Activated T-helper 1 cell treated with anti-CD3 and anti-CD28 coated beads, Interleukin-12 subunit alpha, Interleukin-12 subunit beta, Interleukin-2, Interleukin-4 antibody, amounts not matched to agents 30 ng/mL and 10 ng/mL and 1 ng/mL, durations not matched to agents 14 hours and 24 hours and 36 hours (primary cell): ENCODE measurements at places on chromosomes 2 and 18. TPM values are rescaled to one million over a fixed set of nuclear protein-coding genes. Genes with fewer than 3 reads are reported as not detected.

- H3K27ac ChIP-seq, result no peak overlapping the region
- H3K36me3 ChIP-seq, result peaks cover 2% of the 10 kb centered on the region
- H3K4me1 ChIP-seq, result peaks cover 4% of the 10 kb centered on the region
- DNase-seq, result no peak
- peaks cover 46% of the 10 kb centered on the region for H3K27me3 ChIP-seq
Observed at GRCh38 chr2:212540341-212540740, 1.7 kb upstream of the ERBB4 start.

DNA sequence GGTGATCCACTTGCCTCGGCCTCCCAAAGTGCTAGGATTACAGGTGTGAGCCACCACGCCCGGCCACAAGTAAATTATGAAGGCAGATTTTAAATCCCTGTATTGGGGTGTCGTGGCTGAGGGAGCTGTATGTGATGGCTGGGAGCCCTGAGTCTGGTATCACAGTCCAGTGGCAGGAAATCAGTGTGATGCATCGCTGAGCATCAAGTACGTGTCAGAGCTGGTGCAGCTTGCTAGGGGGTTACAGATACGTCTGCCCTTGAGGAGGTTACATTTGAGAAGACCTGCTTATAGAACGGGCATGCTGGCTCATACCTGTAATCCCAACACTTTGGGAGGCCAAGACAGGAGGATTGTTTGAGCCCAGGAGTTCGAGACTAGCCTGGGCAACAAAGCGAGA is 4.3 kb downstream of the ENOSF1 start:
- DNase-seq, result no peak
- H3K4me3 ChIP-seq, result no peak overlapping the region

GRCh38 chr2:163690896-163691295 is 44.9 kb downstream of the FIGN start:
- H3K36me3 ChIP-seq, result no peaks in the 10 kb centered on the region
- no peak overlapping the region for H3K4me3 ChIP-seq
- no peak overlapping the region for H3K27ac ChIP-seq
- no peaks in the 10 kb centered on the region for H3K27me3 ChIP-seq

DNA sequence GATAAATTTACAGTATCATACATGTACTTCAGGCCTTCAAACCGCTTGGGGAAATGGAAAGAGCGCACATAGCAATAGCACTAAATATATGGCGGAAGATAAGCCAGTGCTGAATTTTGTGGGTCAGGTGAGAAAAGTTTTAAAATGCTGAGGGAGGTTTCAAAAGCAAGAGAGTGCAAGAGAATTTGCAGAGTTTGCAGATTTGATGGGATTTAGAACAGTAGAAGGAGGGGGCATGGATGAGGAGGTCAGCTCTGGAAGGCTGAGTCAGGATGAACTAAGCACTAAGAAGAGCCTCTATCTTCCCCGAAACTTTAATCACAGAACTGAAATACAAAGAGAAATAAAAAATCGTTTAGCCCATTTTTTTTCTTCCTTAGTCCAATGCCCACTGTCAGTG is 145.9 kb downstream of the DLGAP1 start:
- no peaks in the 10 kb centered on the region for H3K27me3 ChIP-seq
- no peak overlapping the region for H3K4me3 ChIP-seq
- no peaks in the 10 kb centered on the region for H3K4me1 ChIP-seq
- DNase-seq, result no peak
- H3K36me3 ChIP-seq, result no peaks in the 10 kb centered on the region

DNA sequence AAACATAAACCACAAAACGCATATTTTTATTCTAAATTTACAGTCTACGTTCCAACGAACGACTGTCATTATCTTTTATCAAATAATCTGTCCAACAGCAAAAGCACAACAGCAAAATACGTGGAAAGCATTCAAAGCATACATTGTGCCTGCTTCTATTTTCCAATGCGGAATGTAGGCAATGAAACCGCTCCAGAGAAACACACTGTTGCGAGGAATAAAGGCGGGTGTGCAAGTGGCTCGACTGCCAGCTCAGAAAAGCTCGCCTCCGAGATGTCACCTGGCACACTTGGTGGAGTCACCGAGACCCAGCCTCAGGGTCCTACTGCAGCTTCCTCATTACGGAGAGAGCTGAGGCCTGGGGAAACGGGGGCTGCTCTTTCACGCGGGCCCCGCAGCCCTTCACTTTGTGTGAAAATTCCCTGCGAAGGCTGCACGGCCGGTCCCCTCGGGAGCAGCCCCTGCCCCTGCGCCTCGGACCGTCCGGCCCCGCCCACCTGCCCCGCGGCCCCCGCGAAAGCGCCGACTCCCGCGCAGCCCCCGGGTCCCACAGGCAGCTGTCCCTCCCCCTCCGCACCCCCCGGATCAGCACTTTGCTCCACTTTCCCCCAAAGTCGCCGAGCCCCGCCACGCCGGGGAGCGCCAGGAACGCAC is 752 bp downstream of the MGAT4A start:
- peaks cover 84% of the 10 kb centered on the region for H3K4me1 ChIP-seq
- peak overlapping the region; percentile 87 for H3K27ac ChIP-seq
- peaks cover 15% of the 10 kb centered on the region for H3K36me3 ChIP-seq
- H3K4me3 ChIP-seq, result peak overlapping the region; percentile 91
- DNase-seq, result peak; percentile 41
- H3K27me3 ChIP-seq, result no peaks in the 10 kb centered on the region

DNA sequence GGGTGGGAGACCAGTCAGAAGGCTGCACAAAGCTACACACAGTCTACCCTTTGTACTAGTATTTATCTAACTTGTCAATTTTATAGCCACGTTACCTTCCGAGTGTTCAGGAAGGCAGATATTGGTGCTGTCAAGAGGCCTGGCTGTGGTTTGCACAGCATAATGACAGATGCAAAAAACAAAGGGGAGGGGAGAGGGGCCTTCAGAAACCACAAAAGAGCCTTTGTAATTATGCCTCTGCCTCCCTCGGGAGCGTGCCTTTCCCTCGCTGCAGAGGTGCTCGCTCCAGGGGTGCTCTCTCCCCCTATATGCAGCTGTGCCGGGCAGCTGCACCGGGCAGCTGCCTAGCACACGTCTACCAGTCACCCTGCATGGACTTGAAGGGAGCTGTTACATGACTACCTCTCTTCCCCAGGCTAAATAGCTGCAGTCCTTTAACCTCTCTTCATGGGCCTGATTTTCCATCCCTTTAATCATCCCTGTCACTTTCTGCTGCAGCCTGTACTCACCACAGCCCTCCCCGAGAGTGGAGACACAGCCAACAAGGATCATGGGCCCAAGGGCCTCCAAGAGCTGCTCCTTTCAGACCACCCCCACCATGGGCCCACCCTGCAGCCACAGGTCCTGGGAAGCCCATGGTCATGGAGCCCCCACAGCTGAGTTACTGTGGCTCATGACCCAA is 168.4 kb upstream of the PKDCC start:
- no peak overlapping the region for H3K27ac ChIP-seq
- H3K27me3 ChIP-seq, result peaks cover 18% of the 10 kb centered on the region
- DNase-seq, result no peak
- H3K4me1 ChIP-seq, result no peaks in the 10 kb centered on the region
- no peaks in the 10 kb centered on the region for H3K36me3 ChIP-seq

GRCh38 chr2:46170611-46171350 is 126.4 kb upstream of the EPAS1 start:
- no peaks in the 10 kb centered on the region for H3K4me1 ChIP-seq
- no peak for DNase-seq
- no peaks in the 10 kb centered on the region for H3K27me3 ChIP-seq
- no peaks in the 10 kb centered on the region for H3K36me3 ChIP-seq
- H3K27ac ChIP-seq, result no peak overlapping the region

DNA sequence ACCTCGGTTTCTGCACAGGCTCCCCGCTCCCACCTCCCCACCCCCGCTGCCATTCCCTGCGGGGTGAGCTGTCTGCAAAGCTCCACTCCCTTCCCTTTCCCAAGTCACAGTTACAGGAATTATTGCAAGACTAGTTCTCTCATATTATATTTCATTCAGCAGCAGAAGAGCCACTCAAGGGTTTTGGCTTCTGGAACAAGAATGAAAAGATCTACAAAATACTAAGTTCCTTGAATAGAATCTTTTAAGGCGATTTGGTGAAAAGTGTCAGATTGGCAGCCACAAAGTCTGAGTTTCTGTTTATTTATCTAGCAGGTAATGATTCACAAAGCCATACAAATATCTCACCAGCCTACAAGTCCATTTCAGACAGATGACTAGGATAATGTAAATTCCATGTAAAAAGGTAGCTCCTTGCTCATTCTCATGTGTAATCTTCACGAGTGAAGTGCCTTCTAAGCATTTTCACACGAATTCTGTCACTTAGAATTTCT is 221.9 kb upstream of the RBBP8 start:
- no peak overlapping the region for H3K27ac ChIP-seq
- no peak overlapping the region for H3K4me3 ChIP-seq
- no peaks in the 10 kb centered on the region for H3K4me1 ChIP-seq
- H3K36me3 ChIP-seq, result no peaks in the 10 kb centered on the region
- H3K27me3 ChIP-seq, result no peaks in the 10 kb centered on the region
- no peak for DNase-seq

GRCh38 chr2:185132501-185133041 is 534.2 kb downstream of the ZNF804A start:
- no peak for DNase-seq
- no peak overlapping the region for H3K4me3 ChIP-seq
- H3K36me3 ChIP-seq, result no peaks in the 10 kb centered on the region

DNA sequence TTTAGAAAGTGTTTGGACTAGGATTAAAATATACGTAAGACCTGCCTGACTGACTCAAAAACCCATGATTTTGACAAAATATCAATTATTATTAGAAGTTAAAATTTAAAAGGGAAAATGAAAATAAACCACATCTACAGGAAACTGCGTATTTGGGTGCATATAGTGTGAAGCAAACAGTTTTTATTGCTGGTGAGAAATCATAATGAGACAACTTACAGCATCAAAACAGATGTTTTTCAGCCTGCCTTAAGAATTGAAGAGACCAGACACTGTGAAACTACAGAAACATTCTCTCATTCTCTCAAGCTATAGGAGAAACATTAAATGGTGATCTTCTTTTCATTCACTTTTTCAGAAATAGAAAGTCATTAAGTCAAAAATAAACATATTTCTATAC is 62.9 kb downstream of the RAD51AP2 start:
- H3K4me3 ChIP-seq, result no peak overlapping the region
- no peak for DNase-seq
- H3K4me1 ChIP-seq, result no peaks in the 10 kb centered on the region
- peaks cover 2% of the 10 kb centered on the region for H3K27me3 ChIP-seq
- no peak overlapping the region for H3K27ac ChIP-seq

DNA sequence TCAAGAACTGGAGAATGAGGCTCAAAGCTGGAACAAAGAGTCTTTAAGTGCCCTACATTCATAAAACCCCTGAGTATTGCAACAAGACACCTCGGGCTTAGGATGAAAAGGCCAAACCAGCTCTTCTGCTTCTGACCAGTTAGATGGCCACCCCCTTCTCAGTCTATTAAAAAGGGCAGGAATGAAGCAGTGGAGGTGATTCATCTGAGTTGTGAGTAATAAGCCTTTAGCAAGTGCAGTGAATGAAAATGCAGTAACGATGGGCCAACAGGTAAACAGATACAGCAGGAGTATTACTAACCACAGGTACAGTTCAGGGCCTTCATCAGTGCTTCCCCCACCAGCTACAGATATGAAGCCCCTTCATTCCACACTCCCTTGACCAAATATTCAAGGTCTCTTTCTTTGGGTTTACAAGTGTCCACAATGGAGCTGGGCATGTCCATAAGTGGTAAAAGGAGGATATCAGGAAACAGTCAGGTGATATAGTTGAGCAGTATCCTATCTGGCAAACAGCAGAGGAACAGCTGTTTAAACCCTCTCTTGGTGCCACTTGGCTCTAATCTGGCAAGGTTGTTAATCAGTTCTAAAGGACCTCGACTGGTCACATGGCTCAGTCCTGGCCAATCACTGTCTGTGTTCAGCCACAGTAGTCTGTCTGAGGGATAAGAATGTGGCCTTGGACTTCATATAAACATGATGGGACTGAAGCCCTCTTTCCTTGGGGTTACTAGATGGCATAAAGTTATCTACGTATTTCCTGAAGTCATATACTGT is 17.8 kb downstream of the SERPINB13 start:
- no peaks in the 10 kb centered on the region for H3K27me3 ChIP-seq
- no peak for DNase-seq
- H3K4me1 ChIP-seq, result no peaks in the 10 kb centered on the region
- no peak overlapping the region for H3K27ac ChIP-seq
- no peaks in the 10 kb centered on the region for H3K36me3 ChIP-seq

- no peaks in the 10 kb centered on the region for H3K36me3 ChIP-seq
- no peaks in the 10 kb centered on the region for H3K27me3 ChIP-seq
- no peak overlapping the region for H3K27ac ChIP-seq
- no peak overlapping the region for H3K4me3 ChIP-seq
- no peaks in the 10 kb centered on the region for H3K4me1 ChIP-seq
Observed at GRCh38 chr2:100741880-100742276, 78.1 kb upstream of the NPAS2 start.

Gene LTBP1
- total RNA-seq, result 0.12 and 0.26 TPM in 2 replicates

Gene STAT4
- total RNA-seq, result 57.4 and 62.1 TPM in 2 replicates

Gene LAMA3
- total RNA-seq, result not detected in 2 replicates

Gene EN1
- total RNA-seq, result not detected in 2 replicates

Gene CFAP221
- total RNA-seq, result not detected in 2 replicates

Gene GKN2
- total RNA-seq, result not detected in 2 replicates

Gene SOX11
- not detected in 2 replicates for total RNA-seq

Gene CYBRD1
- total RNA-seq, result 4.1 and 4.2 TPM in 2 replicates
